ENCODE measurements at places on chromosomes 12 and 14. TPM values are rescaled to one million over a fixed set of nuclear protein-coding genes. Genes with fewer than 3 reads are reported as not detected.

DNA sequence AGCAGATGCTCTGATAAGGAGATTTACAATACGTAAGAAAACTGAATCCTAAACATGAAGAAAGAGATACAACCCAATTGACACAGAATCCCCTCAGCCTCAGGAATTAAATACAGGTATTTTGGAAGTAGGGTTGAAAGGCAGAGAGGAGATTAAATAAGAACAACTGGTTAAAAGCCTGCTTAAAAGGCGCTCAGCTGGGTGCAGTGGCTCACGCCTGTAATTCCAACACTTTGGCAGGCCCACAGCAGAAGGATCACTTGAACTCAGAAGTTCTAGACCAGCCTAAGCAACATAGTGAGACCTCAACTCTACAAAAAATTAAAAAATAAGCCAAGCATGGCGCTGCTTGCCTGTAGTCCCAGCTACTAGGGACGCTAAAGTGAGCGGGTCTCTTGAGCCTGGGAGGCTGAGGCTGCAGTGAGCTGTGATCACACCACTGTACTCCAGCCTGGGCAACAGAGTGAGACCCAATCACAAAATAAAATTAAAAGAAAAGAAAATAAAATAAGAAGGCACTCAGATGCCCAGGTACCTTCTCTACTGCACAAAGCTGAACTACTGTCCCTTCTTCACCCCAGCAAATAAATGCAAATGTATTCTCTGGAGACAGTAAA is 32.9 kb downstream of the MED13L start:
- H3K36me3 ChIP-seq: no peaks in the 10 kb centered on the region
- no peak overlapping the region for H3K4me3 ChIP-seq
- peaks cover 43% of the 10 kb centered on the region for H3K4me1 ChIP-seq
- DNase-seq: no peak
- H3K27me3 ChIP-seq: no peaks in the 10 kb centered on the region

DNA sequence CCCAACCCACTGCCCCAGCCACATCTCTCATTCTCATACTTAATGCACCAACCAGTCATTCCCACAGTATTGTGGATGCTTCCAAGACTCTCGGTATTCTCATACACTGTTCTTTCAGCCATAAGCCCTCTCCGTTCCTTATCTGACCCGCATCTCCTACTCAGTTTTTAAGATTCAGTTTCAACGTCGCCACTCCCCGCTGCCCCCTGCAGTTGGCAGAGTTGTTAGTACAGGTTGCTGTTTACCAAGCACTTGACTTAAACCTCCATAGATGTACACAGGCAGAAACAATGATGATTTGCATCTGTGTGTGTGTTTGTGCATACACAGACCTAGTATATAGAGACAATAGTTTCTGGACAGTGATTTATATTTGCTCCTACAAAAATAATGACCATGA is 40.2 kb downstream of the PAH start:
- no peaks in the 10 kb centered on the region for H3K36me3 ChIP-seq
- no peak overlapping the region for H3K27ac ChIP-seq
- H3K4me3 ChIP-seq: no peak overlapping the region
- no peak for DNase-seq
- H3K4me1 ChIP-seq: no peaks in the 10 kb centered on the region
- no peaks in the 10 kb centered on the region for H3K27me3 ChIP-seq

The KIF26A gene
- total RNA-seq: 2.1 TPM

DNA sequence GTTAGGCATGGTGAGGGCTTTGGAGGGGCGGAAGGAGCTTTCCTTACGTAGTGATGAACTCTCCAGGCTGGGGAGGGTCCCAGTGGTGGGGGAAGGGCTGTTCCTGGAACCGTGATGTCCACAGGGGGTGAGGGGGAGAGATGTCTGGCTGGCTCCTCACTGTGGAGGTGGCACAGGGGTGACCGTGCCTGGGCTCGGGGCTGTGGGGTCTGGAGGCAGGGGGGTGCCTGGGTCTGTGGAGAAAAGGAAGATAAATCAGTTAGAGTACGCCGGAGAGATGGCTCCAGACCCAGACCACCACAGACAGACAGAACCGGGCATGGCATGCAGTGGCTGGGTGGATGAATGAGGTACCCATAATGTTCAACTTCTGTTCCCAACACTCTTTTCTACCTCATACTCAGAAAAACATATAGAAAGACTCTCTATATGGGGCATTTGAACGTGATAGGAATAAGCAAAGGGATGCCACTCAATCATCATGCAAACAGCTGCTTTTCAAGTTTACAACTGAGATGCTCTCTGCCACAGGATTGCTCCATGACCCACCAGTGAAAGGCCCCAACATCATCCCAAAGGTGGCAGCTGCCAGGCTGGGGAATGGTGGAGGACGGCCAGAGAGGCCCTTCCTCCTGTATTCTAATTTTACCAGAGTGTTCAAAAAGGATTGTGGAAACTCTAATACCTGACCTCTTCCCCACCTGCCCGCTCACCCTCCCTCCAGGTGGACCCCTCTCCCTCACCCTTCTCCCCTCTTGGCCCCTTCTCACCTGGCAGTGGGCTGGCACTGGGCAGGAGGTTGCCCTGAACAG is 5.6 kb downstream of the MYL6 start:
- H3K4me1 ChIP-seq: peaks cover 28% of the 10 kb centered on the region
- no peak overlapping the region for H3K4me3 ChIP-seq
- H3K36me3 ChIP-seq: peaks cover 67% of the 10 kb centered on the region
- H3K27me3 ChIP-seq: no peaks in the 10 kb centered on the region

GRCh38 chr12:1122786-1123185 is 131.8 kb downstream of the ERC1 start:
- H3K4me3 ChIP-seq: no peak overlapping the region
- no peaks in the 10 kb centered on the region for H3K27me3 ChIP-seq
- no peaks in the 10 kb centered on the region for H3K4me1 ChIP-seq
- H3K36me3 ChIP-seq: no peaks in the 10 kb centered on the region

GRCh38 chr14:73842201-73842600 is 9.4 kb upstream of the PTGR2 start:
- no peak overlapping the region for H3K27ac ChIP-seq
- H3K4me3 ChIP-seq: no peak overlapping the region
- H3K36me3 ChIP-seq: no peaks in the 10 kb centered on the region
- no peaks in the 10 kb centered on the region for H3K27me3 ChIP-seq
- DNase-seq: no peak

DNA sequence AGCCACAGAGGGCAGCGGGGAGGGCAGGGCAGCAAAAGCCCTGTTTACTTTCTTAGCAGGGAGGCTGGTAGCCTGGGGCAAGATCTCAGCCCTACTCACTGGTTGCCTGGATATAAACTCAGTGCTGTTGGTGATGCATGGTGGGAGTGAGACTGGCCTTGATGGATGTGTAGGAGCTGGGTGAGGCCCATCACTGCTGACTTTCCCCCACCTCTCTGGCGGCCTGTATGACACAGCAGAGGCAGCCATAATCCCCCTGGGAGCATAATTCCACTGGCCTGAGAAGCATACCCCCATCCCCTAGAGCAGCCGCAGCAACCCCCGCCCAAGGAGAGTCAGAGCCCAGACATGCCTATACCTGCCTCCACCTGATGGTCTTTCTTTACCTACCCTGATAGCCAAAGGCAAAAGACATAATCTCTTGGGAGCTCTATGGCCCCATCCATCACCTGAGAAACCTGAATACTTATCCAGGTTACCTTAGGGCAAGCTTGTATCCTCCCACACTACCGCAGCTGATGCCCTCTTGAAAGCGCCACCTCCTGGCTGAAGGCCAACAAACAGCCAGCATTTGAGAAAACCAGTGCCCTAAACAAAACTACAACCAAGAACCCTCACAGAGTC is 59.3 kb downstream of the DNAI7 start:
- H3K27me3 ChIP-seq: no peaks in the 10 kb centered on the region
- no peaks in the 10 kb centered on the region for H3K4me1 ChIP-seq
- no peak overlapping the region for H3K4me3 ChIP-seq

DNA sequence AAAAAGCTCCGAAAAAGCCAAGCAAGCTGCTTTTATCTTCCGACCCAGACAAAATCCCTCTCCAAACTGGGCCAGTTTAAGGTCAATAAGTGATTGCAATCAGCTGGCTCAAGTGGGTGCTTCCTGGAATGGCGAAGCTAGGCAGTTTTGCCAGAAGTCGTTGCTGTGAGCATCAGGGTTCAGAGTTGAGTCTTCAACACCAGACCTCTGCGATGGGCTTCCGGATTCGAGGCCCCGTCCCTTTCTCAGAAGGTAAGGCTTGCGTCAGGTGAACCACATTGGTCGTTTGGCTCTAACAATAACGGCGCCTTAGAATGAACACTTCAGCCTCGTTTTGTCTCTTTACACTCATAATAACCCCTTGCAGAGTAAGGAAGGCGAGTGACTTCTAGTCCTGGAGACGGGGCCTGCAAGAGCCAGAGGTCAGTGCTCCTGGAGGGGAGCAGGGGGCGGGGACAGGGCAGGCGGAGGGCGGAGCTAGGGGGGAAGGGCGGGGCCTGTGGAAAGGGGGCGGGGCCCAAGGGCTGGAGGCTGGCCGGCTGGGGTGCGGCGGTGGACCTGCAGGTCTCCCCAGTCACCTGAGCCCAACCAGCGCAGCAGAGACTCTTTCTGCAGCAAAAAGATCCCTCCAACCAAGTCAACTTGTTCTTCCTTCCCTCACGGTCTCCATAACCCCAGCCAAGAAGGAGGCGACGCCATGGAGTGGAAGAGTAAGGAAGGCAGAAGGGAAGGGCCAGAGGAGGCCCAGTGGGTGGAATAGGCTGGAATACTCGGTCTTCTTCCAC is 34.0 kb upstream of the NFYB start:
- H3K27me3 ChIP-seq: no peaks in the 10 kb centered on the region
- H3K4me3 ChIP-seq: no peak overlapping the region
- peaks cover 13% of the 10 kb centered on the region for H3K4me1 ChIP-seq
- H3K36me3 ChIP-seq: no peaks in the 10 kb centered on the region
- H3K27ac ChIP-seq: no peak overlapping the region
- DNase-seq: no peak

The LALBA gene
- not detected for total RNA-seq

GRCh38 chr12:82665142-82665923 is 21.4 kb upstream of the TMTC2 start:
- no peak overlapping the region for H3K27ac ChIP-seq
- no peaks in the 10 kb centered on the region for H3K27me3 ChIP-seq
- H3K4me3 ChIP-seq: no peak overlapping the region

DNA sequence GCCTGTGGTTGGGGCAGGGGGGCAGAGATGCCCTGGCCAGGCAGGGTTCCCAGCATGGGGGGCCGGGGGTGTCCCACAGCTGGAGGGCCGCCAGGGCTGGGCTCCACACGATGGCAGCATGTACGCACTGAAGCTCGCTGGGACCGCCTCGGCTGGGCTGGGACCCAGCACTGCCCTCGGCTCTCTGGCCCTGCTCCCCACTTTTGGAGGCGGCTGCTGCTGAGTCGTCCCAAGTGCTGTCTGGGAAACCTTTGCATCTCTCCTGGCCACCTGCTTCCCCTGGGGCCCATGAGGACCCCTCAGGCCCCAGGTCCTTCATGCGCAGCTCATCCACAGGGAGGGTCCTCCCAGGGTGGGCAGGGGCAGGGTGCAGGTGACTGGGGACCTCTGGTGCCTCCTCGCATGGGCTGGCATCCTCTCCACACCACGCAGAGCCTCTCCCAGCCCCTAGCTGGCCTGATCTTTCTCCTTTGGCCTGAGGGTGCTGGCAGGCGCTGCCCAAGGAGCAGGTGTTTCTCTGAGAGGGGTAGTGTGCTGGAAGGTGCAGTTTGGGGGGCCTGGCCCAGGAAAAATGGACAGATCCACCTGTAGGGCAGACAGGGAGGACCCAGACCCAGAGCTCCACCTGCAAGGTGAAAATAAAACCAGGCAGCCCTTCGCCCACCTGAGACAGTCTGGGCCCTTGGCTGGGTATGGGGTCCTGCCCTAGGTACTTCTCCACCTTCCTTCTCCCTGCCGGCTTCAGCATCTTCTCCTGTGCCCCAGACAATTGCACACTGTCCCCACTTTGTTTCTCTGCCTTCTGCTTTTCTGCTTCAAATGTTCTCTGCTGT is 46.9 kb downstream of the DLK1 start:
- no peaks in the 10 kb centered on the region for H3K4me1 ChIP-seq
- H3K27me3 ChIP-seq: no peaks in the 10 kb centered on the region
- no peaks in the 10 kb centered on the region for H3K36me3 ChIP-seq
- DNase-seq: peak; percentile 43
- no peak overlapping the region for H3K27ac ChIP-seq
- no peak overlapping the region for H3K4me3 ChIP-seq

DNA sequence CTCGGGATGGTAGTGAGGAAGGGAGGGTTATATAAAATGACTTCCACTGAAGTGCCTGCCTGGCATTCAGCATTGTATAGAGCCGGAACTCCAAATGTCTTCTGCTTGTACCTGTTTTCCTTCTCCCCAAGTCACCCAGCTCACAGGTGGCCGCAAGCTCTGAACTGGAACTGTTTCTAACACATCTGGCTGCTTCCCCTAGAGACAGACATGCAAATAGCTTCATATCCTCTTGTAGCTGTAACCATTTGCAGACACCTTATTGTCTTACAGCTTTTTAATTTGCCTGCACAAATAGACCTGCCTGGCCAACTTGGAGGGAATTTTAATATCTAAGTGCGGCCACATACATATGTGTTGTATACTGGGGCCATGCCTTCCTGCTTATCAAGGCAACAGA is 126.0 kb downstream of the CHST11 start:
- peaks cover 21% of the 10 kb centered on the region for H3K4me1 ChIP-seq
- no peak overlapping the region for H3K27ac ChIP-seq
- no peaks in the 10 kb centered on the region for H3K27me3 ChIP-seq
- no peak overlapping the region for H3K4me3 ChIP-seq
- DNase-seq: no peak

The SLC10A1 gene
- total RNA-seq: not detected

DNA sequence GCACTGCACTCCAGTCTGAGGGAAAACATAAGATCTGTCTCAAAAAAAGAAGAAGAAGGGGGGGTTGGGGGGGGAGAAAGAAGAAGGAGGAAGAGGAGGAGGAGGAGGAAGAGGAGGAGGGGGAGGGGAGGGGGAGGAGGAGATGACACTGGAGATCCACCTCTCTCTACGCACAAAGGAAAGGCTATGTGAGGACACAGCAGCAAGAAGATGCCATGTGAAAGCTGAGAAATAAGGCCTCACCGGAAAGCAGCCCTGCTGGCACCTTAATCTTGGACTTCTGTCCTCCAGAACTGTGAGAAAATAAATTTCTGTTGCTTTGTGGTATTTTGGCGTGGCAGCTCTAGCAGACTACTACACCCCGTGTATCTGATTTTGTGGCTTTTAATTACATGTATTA is 477.9 kb downstream of the MED13L start:
- H3K4me1 ChIP-seq: no peaks in the 10 kb centered on the region
- no peak overlapping the region for H3K4me3 ChIP-seq
- no peaks in the 10 kb centered on the region for H3K27me3 ChIP-seq
- no peak for DNase-seq
